ENCODE measurements at places on chromosomes 5 and 9.

- DNase-seq = no peak
These were observed 37.1 kb upstream of the FAT2 start for GRCh38 chr5:151628112-151628823.

- no peak for DNase-seq
These were observed 630.3 kb upstream of the CDH18 start for GRCh38 chr5:20618340-20618739.

GRCh38 chr5:150541397-150541675, 33.4 kb downstream of the NDST1 start:
- DNase-seq = no peak

- DNase-seq = no peak
These were observed 23.4 kb upstream of the SLC6A19 start for GRCh38 chr5:1177826-1178528.

- no peak for DNase-seq
These were observed 94.2 kb downstream of the AGTPBP1 start for GRCh38 chr9:85647571-85647970.

GRCh38 chr5:132386644-132387286, 17.3 kb downstream of the SLC22A5 start:
- DNase-seq = peak; percentile 51

DNA sequence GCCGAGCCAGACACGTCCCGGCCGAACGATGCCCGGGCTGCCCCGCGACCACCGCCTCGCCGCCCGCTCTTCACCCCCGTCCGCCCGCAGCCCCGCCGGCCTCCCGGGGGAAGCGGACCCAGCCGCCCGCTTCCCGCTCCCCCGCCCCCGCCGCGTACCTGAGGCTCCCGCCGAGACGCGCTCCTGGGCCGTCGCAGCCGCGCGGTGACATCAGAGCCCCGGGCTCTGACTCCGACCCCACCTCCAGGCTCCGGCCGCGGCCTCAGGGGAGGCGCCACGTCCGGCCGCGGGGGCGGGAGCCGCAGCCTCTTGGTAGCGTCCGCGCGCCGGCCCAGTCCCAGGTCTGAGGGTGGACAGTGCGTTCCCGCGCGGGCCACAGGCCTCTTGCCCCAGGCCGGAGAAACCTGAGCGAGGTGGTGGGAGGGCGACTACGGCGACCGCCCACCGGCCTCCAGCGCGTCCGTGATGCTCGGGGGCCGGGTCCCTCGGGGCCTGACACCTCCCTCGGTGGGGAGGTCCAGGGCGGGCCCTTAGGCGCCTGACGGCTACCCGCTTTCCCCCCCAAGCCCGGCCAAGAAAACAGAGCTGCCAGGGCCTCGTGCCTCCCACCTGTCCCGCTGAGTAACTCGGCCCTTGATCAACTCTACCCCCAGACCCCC, at the start of gene SHROOM1:
SHROOM1 (minus strand) TSS at position 212 of the 659 bp plus-strand sequence. CDS start 4,507 bp downstream, outside the sequence.
- DNase-seq = peak; percentile 85

- DNase-seq = no peak
These were observed 307.6 kb downstream of the CWC27 start for GRCh38 chr5:65076251-65076869.

DNA sequence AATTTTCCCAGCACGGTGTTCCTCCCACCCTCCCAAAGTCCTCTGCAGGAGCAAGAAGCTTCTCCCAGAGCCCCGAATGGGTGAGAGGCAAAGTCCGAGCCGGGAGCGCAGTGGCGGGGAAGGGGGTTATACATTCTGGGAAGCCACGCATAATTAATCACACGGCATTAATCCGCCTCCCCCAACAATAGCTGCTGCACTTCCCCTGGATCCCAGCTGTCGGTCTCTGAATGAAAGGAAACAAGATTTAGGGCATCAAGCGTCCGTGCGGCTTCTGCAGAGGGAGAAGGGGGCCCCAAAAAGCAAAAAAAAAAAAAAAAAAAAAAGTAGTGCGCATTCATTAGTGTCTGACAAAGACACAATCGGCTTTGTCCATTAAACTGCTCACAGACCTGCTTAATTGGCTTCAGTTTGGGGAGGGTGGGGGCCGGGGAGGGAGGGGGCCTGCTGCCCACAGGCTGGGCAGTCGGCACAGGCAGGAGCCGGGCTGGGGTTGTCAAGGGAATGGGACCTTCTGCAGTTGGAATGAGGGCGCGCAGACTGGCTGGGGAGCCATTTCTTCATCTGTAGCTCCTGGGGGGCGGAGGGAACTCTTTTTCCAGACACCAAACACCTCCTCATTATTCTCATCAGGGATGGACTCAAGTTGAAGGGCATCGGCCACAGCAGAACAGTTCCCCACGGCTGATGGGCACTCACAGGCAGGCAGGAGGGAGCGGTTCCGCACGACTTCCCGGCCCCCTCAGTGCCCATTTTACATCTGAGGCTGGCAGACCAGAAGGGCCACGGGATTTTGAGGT, 3.4 kb downstream of the NOTCH1 start:
- DNase-seq = no peak

GRCh38 chr5:131389096-131389868, 125.4 kb downstream of the CDC42SE2 start:
- no peak for DNase-seq

DNA sequence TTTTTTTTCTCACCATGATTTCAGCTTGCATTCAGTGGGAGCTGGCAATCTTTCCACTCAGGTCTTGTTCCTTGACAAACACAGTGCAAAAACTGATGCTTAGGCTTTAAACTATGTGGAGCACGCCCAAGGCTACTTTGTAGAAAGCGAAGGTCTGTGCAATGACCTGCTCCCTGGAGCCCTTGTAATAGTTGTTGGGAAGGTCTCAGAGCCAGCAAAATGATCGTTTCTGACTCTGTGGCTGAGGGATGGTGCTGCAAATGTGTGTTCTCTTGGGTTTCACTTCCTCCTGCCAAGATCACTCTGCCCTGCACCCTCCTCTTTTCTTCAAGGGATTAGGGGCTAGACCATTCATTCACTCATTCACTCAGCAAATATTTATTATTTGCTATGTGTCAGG, 249.7 kb upstream of the MAP3K1 start:
- no peak for DNase-seq

DNA sequence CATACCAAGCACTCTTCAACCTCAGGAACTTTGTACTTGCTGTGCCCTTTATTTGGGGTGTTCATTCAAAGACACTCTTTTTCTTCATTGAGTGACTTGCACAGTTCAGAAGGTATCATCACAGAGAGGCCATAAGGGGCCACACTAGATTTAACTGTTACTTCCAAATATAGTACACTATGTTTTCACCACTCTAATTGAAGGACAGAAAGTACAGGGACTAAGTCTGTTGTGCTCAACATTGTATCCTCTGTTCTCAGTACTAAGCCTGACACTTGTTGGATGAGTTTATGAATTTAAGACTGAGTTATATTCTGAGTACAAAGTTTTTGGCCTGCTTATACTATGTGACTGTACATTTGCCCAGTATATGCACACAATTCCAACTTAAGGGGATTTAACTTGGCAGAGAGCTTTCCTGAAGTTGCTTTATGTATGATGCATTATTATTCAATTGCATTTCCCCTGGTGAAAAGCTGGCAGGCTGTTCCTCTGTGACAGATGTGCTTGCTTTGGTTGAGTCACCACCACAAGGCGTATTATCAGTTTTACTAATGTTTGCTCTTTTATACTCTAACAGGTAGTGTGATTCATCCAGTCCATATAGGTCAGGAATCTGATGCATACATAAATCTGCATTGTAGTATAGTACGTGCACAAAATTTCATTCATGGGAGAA, 714.8 kb downstream of the TLR4 start:
- no peak for DNase-seq

- no peak for DNase-seq
These were observed 254.5 kb downstream of the ARRDC3 start for GRCh38 chr5:91128604-91129003.

- no peak for DNase-seq
These were observed 17.6 kb upstream of the FCHO2 start for GRCh38 chr5:72938206-72938605.

DNA sequence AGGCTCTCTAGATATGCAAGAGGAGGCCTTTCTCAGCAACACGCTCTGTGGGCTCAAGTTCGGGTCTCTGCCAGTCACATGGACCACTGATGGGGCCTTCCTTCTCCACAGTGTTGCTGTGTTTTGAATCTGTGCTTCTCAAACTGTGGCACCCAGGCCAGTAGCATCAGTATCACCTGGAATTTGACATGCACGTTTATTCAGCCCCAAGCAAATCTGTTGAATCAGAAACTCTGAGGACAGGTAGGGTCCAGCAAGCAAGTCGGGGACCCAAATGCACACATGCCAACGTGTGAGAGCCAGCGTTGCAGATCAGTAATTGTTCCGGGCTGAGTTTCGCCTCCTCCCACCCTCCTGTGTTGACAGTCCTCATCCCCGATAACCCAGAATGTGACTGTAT, 502.6 kb downstream of the IRX1 start:
- no peak for DNase-seq

GRCh38 chr9:127555840-127556820, 55.9 kb upstream of the STXBP1 start:
- no peak for DNase-seq

DNA sequence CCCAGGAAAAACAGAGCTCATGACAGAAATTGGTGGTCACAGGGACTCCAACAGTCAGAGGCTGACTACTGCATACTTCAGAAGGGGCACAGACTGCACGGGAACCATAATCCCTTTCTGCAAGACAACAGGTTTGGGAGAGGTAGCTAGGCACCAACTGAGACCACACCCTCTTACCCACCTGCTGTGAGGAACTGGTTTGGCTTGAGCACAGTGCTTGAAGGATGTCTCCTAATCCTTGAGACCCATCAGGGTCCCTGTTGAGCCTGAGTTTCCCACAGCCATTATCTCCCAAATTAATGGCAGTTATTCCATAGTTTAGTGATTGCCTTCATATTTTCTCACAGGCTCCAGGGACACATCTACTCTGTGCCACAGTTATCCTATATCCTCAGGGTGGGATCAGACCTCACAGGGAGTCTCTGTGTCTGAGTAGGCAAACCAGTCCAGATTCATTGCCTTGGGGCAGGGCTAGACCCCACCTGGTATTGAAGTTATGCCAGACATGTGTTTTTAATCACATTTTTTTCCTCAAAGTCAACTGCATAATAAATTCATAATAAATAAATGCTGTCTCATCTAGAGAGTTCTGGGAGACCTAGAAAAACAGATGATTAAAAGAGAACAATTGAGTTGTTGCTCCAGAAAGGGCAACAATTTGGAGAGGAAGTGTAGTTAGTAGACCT, 9.3 kb upstream of the CAST start:
- no peak for DNase-seq

DNA sequence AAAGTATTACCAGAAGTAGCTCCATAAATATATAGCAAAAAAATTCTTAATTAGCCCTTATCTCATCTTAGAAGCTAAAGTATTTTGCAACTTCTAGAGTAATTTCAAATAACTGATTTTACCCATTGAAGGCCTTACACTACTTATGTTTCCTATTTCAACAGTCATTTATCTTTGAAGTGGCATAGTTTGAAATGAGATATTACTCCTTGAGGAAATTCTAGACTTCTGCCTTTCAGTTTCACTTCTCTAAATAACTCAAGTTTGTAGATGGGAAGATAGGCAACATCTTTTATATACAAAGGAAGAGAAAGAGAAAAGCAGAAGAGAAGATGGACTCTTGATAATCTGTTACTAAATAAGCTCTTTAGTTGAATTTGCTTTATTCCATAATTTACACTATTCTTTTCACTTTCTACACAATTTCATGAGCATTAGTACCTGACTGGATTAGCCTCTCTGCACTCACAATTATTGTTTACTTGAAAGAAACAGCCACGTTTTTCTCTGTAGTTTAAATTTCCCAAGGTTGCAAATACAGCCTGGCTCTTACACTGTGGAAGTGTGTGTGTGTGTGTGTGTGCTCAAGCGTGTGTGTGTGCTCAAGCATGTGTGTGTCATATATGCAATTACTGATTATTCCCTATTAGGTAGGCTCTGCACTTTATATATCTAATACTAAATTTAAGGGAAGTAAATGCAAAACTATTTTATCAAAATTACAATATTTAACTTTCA, 60.6 kb upstream of the EMB start:
- no peak for DNase-seq

GRCh38 chr9:113654605-113655428, 191.3 kb downstream of the RGS3 start:
- no peak for DNase-seq

DNA sequence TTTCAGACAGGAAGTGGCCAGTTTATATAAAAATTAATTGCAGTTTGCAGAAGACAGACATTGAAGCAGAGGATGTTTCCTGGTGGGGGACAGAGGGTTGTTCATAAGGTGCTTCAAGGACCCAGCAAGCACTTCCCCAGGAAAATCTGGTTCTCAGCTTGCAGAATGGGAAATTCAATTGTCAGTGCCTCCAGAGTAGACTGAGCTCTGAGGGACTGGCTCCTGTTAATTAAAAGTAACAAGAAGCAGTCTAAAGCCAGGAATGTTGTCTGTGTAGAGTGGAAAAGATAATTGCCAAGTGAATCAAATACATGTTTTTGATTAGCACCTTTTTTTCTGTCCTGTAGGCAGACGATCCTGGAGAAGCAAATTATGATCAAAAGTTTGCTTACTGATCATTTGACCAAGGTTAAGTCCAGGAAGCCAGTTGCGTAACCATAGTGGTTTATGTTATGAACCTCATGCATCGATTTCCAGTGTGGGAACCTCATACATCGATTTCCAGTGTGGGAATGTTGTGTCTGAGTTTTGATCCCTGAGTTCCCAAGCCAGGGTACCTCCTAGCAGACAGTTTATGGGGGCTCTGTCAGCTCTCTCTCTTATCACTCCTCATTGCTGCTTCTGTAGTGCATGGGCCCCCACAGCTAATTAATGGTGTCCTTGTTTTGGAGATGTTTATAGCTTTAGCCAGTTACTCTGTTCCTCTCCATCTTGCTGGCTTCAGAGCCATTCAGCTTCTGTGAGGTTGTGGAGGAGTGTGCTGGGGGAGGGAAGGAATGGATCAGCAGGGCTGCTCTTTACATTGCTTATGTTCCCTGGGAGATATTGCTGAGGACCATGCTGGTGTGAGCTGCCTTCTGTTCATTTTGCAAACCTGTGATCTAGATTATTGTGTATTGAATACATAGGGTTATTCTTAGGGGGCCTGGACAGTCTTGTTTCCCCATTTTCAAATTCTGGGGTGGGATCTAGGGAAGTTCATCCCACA, 17.1 kb downstream of the MSANTD3 start:
- no peak for DNase-seq

DNA sequence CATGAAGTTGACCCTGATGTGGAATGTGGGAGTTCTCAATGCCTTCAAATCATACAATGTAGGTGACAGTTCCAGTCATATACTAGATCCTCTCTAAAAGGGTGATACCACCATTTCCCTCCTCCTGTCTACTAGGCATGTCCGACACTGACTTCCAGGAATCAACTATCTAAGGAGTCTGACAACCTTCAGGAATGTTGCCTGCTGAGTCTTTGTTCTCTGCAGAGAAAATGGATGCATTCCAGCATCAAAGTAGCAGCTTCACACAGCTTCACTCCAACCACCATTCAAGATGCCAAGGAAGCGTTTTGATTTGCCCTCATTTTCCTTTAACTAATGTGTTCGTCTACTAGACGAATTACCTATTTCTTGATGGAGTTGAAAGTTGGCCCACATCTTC, 530.2 kb downstream of the EBF1 start:
- DNase-seq = no peak

All from GM19239 (cell line).